ENCODE measurements at places on chromosomes 4 and X.

- DNase-seq: no peak
Observed at GRCh38 chr4:148025981-148026380, 294.1 kb downstream of the ARHGAP10 start.

GRCh38 chr4:81019006-81019405, 11.5 kb upstream of the BMP3 start:
- no peak for DNase-seq

DNA sequence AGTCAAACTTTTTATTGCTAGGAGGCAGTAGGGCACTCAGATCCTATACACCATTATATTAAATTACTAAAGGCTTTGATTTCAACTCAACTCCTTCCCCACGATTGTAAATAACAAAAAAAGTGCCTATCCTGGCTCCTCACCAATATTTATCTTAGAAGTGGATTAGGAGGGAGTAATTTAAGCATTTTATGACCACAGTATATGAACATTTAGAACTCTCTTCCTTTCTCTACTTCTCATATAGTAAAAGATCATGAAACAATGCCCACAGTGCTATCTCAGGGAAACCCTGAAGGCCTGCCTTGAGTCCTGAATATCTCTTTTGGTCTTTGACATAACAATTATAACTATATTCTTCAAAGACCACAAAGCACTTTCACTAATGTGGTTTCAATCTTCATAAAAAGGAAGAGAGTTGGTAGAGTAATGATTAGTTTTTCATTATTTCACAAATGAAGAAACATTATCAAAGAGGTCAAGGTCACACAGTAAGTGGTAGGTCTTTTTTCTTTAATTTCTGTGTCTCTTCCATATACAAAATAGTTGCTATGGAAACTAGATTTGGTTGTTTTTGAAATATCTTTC, 29.1 kb upstream of the ADH1C start:
- DNase-seq: no peak

GRCh38 chr4:24364852-24365251, 219.5 kb downstream of the DHX15 start:
- no peak for DNase-seq

GRCh38 chr4:89295415-89295927, 12.1 kb downstream of the GPRIN3 start:
- no peak for DNase-seq

DNA sequence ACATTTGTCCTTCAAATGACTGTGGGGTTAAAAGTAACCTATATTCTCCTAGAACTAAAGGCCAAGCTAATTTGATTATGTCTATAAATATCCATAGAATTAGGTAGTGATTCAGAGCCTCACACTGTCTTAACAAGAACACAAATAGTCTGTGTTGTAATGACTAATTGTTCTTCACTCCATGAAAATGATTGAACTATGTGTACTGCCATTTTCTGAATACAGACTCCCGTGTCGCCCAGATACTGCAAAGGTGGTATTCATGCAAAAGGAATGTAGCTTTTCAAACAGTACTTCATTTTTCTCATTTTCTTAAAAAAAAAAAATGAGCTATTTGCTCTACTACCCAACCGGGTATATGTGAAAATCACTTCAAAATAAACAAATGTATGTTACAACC, 11.3 kb upstream of the PHKA2 start:
- DNase-seq: no peak

- no peak for DNase-seq
Observed at GRCh38 chrX:7635604-7636003, 207.4 kb upstream of the VCX start.

- no peak for DNase-seq
Observed at GRCh38 chr4:2881431-2881830, 37.8 kb downstream of the ADD1 start.

DNA sequence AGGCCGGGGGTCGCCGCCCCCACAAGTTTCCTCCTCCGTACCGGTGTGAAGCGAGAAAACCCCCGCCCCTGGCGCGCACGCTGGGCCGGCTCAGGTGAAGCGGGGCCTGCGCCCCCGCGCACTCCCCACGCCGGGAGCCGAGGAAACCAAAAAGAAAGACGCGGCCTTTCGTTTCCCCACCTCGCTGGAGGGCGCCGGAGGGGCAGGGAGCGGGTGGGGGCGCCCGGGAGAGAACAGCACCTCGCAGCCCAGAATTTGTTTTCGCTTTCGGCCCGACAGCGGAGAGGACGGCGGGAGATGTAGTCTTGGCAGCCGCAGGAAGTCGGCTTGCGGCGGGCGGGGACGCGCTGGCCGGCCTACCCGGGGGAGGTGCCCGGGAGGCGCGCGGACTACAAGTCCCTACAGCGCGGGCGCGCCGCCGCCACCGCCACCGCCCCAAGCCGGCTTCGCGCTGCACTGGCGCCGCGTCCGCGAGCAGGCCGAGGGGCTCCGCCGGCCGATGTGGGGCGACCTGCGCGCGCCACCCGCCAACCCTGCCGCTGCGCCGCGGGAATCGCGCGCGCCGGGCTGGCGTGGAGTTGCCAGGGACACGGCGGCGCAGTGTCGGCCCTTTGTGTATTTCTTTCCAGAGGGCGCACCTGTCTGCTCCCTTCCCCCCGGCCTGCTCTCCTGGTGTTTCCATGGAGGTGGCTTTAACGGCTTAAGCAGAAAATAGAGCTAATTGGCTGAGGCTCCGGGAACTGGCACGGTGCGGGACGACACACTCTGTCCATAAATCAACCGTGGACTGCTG, at the start of gene OTUD4:
OTUD4 (minus strand) TSS at position 292 of the 793 bp plus-strand sequence. CDS start 616 bp downstream, outside the sequence.
- peak; percentile 93 for DNase-seq

DNA sequence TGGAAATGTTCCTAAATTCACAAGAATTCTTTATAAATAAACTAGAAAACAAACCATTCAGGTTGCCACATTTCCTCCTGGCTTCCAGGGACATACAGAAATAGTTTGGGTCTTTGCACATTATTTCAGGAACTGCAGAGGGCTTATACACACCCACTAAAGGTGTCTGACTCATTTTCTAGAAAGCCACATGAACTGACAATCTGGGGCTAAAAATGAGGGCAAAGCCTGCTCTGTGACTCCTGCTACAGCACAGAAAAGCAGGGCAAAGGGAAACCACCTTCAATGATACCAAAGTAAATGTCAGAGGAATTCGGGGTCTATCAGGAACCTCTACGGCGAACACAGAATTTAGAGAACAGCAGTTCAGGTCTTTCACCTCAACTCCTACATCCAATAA, 112.2 kb upstream of the MAP3K15 start:
- no peak for DNase-seq

DNA sequence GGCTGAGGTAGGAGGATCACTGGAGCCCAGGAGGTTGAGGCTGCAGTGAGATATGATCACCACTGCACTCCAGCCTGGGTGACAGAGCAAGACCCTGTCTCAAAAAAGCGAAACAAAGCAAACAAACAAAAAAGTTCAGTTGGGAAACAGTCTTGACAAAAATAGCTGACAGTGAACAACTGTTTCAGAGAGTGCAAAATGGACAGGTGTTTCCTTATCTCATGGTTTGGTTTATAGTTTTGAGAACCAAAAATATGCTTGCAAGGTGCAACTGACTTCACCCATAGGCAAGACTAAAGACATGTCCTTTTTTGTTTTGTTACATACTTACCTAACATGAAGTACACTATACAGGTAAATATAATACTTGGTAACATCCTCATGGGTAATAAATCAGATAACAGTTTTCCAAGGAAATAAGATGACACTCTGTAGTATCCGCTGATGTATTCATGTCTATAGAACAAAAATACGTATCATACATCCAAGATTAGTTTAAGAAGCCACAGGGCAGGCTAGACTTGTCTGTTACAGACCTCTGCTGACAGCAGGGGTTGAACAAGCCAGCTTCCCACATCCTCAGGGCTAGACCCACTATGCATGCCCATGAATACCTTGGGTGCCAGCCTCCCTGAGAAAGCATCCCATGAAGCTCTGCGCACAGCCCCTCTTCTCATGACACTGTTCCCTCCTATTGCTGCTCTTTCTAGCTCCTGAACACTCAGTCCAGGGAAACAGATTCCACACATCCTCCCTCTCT, 59.3 kb downstream of the ABCG2 start:
- DNase-seq: no peak

- no peak for DNase-seq
Observed at GRCh38 chrX:11190745-11191510, 79.8 kb downstream of the HCCS start.

GRCh38 chrX:38371641-38372040, 19.2 kb downstream of the OTC start:
- no peak for DNase-seq

- no peak for DNase-seq
Observed at GRCh38 chr4:94577136-94577535, 125.4 kb downstream of the PDLIM5 start.

GRCh38 chr4:76515975-76516843, 81.2 kb downstream of the SHROOM3 start:
- DNase-seq: no peak

DNA sequence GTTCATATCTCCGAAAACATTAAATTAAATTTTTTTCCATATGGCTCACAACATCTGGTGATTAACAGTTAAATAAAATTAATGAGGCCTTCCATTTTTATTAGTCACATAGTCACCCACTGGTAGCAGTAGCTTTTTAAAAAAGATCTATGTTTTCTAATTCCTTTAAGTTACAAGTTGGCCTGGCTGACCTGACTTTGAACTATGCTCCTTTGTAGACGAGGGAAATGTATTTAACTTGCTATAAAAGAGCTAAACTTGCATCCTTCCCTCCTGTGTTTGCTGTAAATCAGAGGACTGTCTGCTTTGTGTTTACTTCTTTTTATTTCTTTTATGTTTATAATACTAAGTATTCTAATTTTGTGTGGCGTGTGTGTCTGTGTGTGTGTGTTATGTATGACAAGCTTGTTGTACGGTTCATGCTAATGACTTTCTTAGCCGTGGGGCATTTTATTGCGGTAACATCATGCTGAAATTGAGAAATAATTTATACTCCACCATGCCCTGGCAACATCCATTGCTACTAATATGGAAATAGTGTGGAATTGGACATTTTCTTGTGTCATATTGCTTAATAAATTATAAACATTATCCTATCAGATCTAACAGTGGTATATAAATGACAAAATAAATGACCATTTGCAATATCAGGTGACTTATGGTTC, 241.7 kb downstream of the SNCA start:
- DNase-seq: no peak

GRCh38 chr4:2637956-2638552, 101.6 kb downstream of the FAM193A start:
- no peak for DNase-seq

- DNase-seq: no peak
Observed at GRCh38 chr4:2354118-2354517, 64.3 kb downstream of the ZFYVE28 start.

GRCh38 chrX:103396660-103397059, 20.3 kb downstream of the BEX3 start:
- DNase-seq: no peak

DNA sequence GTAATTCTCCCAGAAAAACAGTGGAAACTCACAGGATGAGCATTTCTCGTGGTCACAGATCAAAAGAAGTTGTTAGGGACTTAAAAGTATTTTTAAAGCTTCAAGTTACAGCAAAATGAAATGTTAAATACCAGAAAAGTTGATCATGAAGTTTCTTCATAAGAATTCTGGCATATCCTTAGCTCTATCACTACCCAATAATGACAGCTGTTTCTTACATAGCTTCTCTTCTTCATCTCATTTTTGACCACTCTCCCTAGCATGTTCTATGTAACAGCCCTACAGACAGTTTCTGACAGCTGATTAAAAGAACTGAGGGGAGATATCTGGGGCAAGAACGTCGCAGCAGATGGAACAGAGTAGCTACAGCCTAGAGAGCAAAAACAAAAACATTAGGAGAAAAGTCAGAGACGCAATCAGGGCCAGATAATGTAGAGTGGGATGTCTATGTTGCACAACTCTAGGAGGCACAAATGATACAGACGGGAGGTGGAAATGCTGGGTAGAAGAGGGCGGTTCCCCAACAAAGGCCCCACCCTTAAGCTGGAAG, 108.7 kb downstream of the CORIN start:
- no peak for DNase-seq

GRCh38 chr4:23728393-23728792, 161.5 kb downstream of the PPARGC1A start:
- DNase-seq: no peak

DNA sequence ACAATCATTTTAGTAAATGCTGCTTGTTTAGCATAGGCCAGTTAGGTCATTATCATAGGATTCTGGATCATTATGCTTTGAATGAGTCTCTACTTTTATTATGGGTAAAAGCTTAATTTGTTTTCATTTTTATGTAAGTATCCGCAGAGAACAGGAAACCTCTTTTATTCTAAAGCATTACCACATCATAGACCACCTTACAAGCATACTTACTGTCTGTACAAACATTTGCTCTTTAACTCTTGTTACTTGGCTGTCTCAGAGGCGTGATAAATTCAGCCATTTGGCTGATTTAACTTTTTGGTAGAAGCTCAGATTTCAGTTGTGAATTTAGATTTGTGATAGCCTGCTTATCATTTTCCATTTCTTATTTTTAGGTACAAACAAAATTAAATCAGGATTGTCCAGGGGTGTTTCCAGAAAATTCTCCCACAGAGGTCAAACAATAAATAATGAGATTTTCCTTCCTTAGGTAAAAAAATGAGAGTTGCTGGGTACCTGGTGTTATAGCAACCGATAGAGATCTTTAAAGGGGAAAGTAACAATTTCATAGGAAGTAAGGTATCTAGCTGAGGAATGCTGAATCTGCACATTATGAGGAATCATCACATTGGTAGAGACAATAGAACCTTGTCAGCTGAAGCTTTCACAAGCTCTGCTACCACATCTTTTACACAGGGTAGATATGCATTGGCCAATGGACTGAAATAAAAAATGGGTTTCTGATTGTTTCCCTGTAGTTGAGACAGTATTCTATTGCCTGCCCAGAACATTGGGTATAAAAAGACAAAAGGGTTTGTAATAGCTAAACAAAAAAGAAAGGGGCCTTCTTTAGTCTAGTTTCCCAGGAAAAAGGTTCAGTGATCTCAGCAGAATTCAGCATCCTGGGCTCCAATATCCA, 62.5 kb downstream of the NDNF start:
- DNase-seq: no peak

DNA sequence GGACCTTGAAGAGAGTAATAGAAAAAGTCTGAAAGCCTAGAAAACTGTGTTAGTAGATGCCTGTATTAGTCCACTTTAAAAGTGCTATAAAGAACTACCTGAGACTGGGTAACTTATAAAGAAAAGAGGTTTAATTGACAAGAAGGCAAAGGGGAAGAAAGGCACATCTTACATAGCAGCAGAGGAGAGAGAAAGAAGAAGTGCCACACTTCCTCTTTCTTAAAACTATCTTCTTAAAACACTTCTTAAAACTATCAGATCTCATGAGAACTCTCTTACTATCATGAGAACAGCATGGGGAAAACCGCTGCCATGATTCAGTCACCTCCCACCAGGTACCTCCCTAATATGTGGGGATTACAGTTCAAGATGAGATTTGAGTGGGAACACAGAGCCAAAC, 18.8 kb upstream of the COL25A1 start:
- DNase-seq: no peak

All from activated T-helper 1 cell treated with anti-CD3 and anti-CD28 coated beads, Interleukin-2, amount 50 U/mL, for 16 hours (primary cell).